Spinal cord (tissue), 10 donors: ENCODE measurements at places on chromosomes 13 and 19. TPM values are rescaled to one million over a fixed set of nuclear protein-coding genes. Genes with fewer than 3 reads are reported as not detected.
A peak's percentile ranks its signal among the peaks of the same experiment; 100 is the strongest.

Gene OR10H2
- not detected for total RNA-seq

DNA sequence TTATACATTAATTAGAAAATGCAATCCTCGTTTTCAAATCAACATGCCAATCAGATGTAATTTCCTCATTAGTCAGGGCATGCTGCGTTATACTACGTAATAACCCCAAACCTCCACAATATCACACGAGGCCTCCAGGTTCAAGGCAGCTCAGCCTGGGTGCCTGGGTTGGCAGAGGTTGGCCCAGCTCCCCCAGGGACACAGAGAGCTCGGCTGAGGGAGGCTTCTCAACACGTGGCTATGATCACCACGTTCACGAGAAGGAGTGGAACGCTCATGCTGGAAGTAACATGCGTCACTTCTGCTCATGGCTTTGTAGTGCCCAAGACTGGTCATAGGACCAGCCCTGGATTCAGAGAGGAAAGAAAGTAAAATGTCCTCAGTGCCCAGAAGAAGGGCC, 144.9 kb upstream of the SOX1 start:
- DNase-seq, result no peak

- DNase-seq, result no peak
Observed at GRCh38 chr19:17669419-17669818, 18.7 kb downstream of the UNC13A start.

- no peak for DNase-seq
Observed at GRCh38 chr13:30319655-30320054, 12.3 kb upstream of the KATNAL1 start.

GRCh38 chr13:20702530-20702914, 977 bp upstream of the IL17D start:
- no peak for DNase-seq

Gene GYS1
- 30.9 TPM for total RNA-seq

Gene SACS
- total RNA-seq, result 27.8 TPM

DNA sequence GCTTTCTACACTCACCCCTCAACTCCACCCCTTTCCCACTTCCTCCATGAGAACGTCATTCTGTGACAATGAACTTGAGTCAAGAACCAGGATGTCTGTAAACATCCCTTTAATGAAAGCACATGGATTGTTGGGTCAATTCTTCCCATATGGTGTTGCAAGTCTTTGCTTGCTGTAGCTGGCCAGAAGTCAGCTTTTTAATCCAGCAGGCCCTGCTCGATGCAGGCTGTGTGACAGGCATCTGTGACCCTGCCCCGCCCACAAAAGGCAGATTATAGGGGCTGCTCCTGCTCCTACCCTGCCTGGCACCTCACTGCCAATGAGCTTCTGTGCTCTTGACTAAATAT, 78.0 kb downstream of the STARD13 start:
- no peak for DNase-seq

GRCh38 chr13:111943229-111943795, 123.6 kb upstream of the SOX1 start:
- no peak for DNase-seq

Gene SEMA6B
- total RNA-seq, result 8.7 TPM

DNA sequence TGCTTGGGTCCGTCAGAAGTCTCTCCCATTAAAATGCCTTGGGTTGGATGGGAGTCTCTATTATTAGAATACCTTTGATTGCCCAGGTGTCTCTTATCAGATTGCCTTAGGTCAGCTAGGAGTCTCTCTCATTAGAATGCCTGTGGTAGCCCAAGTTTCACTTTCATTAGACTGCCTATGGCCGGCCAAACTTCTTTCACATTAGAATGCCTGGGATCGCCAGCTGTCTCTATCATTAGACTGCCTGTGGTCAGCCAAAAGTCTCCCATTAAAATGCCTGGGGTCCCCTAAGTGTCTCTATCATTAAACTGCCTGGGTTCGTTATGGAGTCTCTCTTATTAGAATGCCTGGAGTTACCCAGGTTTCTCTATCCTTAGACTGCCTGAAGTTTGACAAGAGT, 1476.7 kb downstream of the UQCRFS1 start:
- DNase-seq, result no peak

- no peak for DNase-seq
Observed at GRCh38 chr13:20546556-20546955, 20.4 kb upstream of the IFT88 start.

Gene RNF17
- 0.06 TPM for total RNA-seq

DNA sequence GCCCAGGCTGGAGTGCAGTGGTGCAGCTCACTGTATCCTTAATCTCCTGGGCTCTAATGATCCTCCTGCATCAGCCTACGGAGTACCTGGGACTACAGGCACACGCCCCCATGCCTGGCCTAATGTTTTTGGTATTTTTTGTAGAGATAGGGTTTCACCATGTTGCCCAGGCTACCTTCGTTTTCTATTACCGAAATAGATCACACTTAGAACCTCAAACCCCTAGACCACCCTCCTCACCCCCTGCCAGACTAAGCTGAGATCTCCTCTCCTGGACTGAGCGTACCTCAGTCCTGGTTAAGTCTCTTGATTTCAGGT, 391 bp downstream of the KLF1 start:
- no peak for DNase-seq

Gene PTGIR
- total RNA-seq, result 0.77 TPM

- no peak for DNase-seq
Observed at GRCh38 chr13:110151462-110151861, 155.5 kb downstream of the COL4A1 start.

DNA sequence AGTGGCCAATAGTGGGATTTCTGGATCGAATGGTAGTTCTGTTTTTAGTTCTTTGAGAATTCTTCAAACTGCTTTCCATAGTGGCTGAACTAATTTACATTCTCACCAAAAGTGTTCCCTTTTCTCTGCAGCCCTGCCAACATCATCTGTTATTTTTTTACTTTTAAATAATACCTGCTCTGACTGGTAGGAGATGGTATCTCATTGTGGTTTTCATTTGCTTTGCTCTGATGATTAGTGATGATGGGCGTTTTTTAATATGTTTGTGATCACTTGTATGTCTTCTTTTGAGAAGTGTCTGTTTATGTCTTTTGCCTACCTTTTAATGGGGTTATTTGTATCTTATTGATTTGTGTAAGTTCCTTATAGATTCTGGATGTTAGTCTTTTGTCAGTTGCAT, 48.0 kb downstream of the RNASEH2B start:
- no peak for DNase-seq

- DNase-seq, result peak; percentile 57
Observed at GRCh38 chr13:69324090-69324886, 783.3 kb upstream of the ATXN8OS start.

GRCh38 chr13:51629491-51630287, 45.4 kb downstream of the WDFY2 start:
- DNase-seq, result no peak

DNA sequence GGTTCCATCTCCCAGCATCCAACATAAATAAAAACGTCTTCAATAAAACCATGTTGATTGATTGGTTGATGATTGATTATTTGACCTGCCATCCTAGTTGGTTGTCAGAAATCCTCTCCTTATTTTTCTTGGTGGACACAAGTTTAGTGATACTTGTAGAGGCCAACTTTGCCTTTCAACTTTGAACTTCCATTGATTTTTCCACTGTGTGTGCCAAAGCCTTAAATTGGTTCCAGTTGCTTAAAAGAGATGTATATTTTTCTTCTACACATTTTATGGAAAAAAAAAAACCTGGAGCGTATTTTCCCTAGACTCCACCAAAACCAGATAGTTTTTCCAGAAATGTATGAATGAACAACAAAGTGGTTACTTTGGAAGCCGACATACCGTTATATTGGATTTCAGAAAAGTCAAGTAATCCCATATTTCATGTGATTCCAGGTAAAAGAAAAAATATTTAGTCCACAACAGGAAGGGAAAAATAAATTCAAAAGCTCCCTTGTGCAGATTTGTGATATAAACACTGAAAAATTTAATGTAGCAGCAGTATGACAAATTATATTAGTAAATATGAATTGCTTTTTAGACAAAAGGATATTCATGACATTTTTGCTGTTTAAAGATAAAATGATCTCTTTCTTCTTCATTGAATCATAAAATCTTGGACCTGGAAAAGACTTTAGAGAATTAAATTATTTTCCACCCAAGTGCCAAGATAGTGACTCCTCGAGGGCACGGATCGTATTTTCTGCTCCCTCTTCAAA, 85.2 kb downstream of the MBNL2 start:
- no peak for DNase-seq

GRCh38 chr13:100560498-100561157, 28.0 kb downstream of the GGACT start:
- no peak for DNase-seq

Gene GNG7
- 11.4 TPM for total RNA-seq

DNA sequence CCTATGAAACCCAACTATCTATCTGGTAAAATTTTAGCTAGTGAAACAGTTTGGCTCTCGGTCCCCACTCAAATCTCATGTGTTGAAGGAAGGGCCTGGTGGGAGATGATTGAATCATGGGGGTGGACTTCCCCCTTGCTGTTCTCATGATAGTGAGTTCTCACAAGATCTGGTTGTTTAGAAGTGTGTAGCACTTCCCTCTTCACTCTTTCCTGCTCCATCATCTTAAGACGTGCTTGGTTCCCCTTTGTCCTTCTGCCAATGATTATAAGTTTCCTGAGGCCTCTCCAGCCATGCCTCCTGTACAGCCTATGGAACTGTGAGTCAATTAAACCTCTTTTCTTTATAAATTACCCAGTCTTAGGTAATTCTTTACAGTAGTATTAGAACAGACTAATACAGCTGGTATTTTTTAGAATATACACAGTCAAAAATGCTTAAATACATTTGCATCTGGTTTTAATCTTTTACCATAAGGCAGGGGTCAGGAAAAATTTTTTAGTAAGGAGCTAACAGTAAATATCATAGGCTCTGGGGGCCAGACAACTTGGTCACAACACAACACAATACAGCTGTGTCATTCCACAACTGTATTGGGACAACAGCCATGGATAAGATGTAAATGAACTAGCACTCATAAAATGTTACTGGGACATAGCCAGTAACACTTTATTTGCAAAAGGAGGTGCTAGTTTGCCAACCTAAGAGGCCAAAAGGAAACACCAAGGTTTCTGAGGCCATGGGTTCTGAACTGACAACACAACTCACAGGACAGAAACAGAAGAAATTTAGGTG, 24.3 kb downstream of the DZIP1 start:
- no peak for DNase-seq

DNA sequence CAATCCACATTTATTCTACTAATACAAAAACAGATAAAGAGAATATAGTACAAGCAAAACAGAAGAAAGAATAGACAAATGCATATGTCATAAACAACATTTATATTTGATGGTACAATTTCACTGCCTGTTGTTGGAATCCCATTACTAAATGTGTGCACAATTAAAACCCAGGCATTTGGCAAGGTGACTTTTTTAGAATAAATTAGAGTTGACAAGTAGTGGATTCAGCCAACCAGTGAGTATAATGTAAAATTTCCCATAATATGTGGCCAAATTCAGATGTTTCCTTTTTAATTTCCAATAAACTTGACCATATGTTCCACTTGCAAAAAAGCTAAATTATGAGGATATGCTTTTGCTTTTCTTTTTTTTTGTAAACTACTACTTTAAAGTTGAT, 1578.8 kb downstream of the OLFM4 start:
- DNase-seq, result no peak

DNA sequence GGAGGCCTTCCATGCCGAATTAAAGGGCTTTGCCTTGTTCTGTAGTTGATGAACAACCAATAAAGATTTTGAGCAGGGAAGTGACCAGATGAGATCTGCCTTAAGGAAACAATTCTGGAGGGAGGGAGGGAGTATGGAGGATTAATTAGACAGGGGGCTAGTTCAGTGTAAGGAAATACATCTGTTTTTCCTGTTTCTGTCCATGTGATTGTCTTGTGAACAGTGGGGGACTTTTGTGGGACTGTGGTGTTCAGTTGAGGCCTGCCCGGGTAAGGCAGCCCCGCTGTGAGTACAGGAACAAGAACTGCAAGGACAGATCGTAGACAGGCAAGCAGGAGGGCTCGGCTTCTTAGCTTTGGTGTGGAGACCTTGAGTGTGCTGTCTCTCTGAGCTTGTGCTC, 59.0 kb downstream of the DGKH start:
- DNase-seq, result no peak

GRCh38 chr13:29129616-29130015, 309.5 kb downstream of the MTUS2 start:
- no peak for DNase-seq

GRCh38 chr13:97116754-97117153, 105.4 kb upstream of the MBNL2 start:
- no peak for DNase-seq

DNA sequence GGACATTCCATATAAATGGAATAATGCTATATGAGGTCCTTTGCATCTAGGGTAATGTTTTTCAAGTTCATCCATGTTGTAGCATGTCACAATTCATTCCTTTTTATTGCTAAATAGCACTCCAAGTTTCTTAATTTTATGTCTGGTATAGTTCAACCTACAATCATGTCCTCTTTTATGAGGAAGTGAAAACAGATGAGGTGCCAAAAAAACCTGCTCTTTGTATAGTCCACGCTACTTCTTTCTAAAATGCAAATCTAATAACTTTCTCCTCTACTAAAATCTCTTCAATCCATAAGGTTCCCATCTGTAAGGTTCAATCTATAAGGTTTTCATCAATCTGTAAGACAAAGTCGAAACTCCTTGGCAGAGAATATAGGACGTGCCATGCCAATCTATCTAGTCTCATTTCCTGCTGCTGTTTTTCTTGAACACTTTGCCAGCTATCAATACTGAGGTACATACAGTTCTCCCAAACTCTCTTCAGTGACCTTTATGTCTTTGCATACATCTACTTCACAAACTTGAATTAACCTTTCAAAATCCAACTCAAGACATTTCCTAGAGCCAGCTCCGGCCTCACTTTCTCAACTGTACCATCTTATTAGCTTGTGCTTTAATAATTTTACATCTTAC, 33.7 kb downstream of the INTS6 start:
- no peak for DNase-seq

Gene SLC6A16
- 1.2 TPM for total RNA-seq

DNA sequence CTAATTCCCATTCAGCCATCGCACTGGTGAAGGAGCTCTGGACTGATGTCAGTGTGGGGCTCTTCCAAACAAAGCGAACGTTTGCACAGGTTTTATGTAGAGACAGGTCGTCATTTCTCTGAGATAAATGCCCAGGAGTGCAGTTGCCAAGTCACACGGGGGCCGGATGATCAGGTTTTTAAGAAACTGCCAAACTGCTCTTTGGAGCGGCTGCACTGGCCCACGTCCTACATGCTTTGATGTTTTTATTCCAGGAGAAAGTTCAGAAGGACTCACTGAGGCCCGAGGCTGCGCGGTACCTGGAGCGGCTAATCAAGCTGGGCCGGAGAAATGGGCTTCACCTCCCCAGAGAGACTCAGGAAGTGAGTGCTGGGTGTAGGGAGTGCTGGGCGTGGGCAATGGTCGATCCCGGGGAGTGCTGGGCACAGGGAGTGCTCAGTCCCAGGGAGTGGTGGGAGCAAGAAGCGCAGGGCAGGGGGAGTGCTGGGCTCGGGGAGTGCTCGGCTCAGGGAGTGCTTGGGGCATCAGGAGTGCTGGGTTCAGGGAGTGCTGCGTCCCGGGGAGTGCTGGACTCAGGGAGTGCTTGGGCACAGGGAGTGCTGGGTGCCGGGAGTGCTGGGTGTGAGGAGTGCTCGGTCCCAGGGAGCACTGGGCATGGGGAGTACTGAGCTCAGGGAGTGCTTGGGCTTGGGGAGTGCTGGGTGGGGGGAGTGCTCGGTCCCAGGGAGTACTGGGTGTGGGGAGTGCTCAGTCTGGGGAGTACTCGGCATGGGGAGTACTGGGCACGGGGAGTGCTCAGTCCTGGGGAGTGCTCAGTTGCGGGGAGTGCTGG, 10.7 kb downstream of the THOP1 start:
- no peak for DNase-seq

- DNase-seq, result no peak
Observed at GRCh38 chr19:38337360-38337653, 1.7 kb downstream of the CATSPERG start.

Gene ASF1B
- total RNA-seq, result 2.7 TPM

Gene ZNF773
- total RNA-seq, result 21.2 TPM

GRCh38 chr19:10112037-10112761, 706 bp downstream of the P2RY11 start:
- no peak for DNase-seq
